Stimulated activated CD4-positive, alpha-beta T cell treated with anti-CD3 and anti-CD28 coated beads, Interleukin-15, amount 100 ng/mL, for 24 hours (primary cell): ENCODE measurements at places on chromosomes 11 and 22.

DNA sequence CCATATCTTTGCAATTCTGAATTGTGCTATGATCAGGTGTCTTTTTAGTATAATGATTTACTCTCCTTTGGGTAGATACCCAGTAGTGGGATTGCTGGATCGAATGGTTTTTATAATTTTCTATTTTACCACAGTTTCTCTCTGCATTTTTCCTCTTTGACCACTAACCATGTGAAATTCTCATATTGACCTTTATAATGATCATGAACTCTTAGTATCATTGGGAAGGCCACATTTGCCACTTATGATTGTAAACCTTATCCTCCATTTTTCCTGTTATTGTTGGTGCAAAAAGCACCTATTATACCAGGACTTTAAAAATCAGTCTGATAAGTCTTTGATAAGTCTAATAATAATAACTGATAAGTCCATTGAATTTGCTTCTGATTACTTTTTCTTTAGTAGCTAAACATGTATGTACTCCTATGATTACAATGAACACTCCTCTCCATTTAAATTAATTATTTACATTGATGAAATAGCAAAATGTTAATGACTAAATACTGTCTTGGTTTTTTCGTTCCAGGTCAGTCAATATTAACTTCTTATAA is 9.6 kb downstream of the NEAT1 start:
- no peak for DNase-seq

- no peak for DNase-seq
Measured at GRCh38 chr11:76770642-76771445, 12.3 kb upstream of the TSKU start.

DNA sequence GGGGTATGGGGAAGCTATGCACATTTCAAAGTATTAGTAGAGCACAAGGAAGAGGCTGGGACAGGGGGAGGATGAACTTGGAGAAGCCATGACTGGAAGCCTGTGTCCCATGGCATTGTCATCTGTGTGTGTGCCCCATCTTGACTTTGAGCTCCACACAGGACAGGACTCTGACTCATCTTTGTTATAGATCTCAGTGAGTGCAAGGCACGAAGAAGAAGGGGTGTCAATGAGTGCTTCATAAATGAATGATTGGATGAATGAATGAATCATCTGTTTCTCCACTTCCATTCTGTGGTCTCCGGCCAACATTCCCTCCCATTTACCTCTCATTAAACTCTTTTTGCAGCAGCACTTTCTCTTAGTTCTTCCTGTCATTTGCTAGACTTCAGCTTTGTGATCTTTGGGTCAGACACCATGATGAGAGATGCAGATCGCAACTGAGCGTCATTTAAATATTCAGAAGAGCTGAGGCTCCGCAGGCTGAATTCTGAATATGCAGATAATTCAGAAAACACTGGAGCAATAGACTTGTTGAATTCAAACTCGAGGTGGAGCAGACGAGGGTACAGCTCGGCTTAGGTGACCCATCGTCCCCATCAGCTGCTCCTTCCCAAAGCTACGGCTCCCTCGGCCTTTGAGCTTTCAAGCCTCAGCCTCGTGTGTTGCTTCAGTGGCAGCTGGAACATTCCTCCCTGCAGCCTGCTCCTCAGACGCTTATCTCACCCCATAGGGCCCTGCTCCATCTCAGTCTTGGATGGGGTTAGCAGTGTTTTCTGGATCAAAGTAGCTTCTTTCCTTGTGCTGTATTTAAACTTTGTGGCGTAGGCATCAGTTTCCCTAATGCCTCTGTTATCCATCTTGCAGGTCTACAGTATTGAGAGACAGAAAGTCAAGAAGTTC is 30.8 kb downstream of the APOL3 start:
- no peak for DNase-seq

DNA sequence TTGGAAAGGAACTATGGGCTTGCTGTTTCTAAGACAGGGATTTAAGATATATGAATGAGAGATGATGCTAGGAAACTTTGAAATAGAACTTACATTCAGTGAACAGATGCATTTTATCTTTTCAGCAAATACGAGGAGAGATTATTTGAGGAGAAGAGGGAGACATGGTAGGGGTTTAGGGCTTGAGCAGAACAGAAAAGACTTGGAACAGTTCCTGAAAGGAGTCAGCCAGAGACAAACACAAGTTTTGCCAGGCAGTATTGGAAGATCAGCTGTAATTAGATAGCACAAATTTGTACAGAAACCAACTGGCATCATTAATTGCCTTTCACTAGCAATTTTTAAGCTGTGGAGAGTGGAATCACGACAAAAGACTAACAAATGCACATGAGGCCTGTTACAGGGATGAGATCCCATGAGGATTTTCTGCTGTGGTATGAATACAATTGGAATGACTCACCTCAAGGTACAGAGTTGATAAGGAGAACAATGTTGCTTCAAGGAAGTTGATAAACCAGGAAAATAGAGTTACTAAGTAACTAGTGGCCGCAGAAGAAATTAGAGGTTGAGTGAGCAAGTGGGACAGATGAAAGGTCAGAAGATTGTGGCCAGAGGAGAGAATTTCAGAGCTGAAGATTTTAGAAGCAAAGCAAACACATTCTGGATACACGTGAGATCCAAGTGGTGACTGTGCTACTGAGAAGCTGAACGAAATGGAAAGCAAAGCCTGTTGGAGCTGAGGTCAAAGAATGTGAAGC is 67.9 kb downstream of the CYB5R2 start:
- DNase-seq: no peak

- DNase-seq: no peak
Measured at GRCh38 chr11:38824573-38824972, 2226.5 kb upstream of the RAG2 start.

- no peak for DNase-seq
Measured at GRCh38 chr11:4921796-4922195, 2.3 kb downstream of the OR51G1 start.

DNA sequence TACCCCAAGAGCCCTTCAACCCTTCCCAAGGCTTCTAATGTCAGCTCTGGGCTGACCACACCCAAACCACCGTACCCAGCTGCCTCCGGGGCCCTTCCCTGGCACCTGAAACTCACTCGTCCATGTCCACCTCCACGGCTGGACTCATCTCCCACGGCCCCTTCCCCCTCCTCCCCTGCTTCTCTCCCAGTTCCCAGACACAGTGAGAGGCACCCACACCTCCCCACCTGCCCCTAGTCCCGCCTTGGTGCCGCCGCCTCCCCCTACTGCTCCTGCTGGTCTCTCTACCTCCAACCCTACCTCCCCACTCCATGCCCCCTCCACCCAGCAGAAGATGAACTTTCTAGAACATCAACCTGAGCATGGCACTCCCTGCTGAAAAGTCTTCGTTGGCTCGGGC is 39.5 kb downstream of the ELFN2 start:
- no peak for DNase-seq

GRCh38 chr11:102653744-102654291 is 28.7 kb upstream of the MMP20 start:
- peak; percentile 3 for DNase-seq

DNA sequence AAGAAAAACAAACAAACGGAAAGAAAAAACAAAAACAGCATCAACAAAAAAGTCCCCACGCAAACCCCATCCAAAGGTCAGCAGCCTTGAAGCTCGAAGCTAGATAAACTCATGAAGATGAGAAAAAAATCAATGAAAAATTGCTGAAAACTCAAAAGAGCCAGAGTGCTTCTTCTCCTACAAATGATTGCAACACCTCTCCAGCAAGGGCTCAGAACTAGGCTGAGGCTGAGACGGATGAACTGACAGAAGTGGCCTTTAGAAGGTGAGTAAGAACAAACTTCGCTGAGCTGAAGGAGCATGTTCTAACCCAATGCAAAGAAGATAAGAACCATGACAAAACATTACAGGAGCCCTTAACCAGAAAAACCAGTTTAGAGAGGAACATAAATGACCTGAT is 18.4 kb upstream of the FTH1 start:
- DNase-seq: no peak

DNA sequence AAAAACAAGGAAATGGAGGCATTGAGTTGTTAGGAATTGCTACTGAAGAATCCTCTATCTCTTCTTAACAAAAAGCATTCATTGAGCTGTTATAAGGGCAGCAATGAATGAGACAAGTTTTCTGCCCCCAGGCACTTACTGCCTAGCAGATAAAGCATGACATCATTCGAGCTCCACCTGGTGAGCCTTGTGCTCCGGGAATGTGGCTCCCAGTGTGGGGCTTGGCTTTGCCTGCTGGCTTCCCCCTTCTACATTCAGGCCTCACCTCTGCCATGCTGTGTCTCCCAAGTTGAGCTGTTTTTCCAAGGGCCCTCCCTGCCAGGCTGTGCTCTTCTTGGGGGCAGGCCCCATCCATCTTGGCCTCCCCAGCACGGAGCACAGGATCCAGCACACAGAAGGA is 56.9 kb upstream of the EIF3D start:
- no peak for DNase-seq

DNA sequence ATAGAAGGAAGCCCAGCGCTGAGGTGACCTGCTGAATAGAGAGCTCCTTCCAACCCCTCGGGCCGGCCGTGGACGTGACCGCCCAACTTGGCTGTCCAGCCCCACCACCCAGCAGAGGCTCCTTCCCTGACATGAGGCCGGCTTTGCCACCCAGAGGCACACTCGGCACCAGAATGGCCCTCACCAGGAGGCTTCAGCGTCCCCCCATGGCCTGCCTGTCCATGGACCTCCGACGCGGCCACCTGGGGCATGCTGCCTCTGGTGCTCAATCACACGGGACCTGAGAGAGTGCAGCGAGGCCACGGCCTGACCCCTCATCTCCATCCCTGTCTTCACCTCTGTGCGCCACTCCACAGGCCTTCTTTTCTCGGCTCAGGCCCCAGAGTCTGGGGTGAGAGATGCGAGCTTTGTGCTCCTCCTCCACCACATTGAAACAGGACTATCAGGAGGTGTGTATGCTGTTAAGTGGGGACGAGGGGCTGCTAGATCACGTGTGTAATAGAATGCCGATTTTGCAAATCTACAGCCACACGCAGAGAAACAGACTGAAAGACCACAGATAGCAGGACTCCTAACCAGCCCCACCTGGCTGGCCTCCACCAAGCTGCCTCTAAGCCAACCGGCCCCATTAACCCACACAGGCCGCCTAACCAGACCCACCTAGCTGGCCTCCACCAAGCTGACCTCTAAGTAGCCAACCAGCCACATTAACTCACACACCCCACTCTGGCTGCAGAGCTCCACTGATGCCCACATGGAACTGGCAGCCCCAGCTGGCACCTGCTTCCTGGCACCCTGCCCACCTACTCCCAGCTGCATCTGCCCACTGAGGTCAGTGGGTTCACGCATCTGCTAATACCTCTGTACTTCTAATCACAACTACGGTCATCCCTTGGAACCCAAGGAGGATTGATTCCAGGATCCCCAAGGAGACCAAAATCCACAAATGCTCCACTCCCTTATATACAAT is 20.7 kb downstream of the LINC01488 start:
- DNase-seq: no peak

GRCh38 chr22:42892156-42892555 is 35.1 kb upstream of the ARFGAP3 start:
- no peak for DNase-seq

GRCh38 chr11:123672568-123672967 is 18.1 kb upstream of the SCN3B start:
- no peak for DNase-seq

- DNase-seq: no peak
Measured at GRCh38 chr11:7582338-7582985, 68.7 kb downstream of the PPFIBP2 start.

DNA sequence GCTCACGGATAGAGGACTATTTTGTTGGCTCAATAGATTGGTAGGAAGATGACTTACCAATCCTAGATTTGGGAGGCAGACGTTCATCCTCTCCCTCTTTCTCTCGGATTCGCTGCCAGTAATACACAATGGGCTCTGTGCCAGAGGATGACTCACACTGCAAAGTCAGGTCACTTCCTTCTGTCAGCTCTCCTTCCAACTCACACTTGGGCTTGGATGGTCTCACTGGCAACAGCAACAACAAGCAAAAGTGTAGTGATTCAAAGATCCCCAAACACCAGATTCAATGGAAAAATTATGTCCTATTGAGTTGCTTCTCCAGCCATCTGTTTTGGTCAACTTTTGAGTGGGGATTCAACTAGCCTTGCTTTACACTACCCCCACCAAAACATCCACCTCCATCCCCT is 21.7 kb upstream of the HSPA8 start:
- peak; percentile 80 for DNase-seq

- DNase-seq: peak; percentile 44
Measured at GRCh38 chr22:37824674-37825641, 1.8 kb downstream of the GALR3 start.

- no peak for DNase-seq
Measured at GRCh38 chr22:19664406-19664805, 49.9 kb upstream of the SEPTIN5 start.

DNA sequence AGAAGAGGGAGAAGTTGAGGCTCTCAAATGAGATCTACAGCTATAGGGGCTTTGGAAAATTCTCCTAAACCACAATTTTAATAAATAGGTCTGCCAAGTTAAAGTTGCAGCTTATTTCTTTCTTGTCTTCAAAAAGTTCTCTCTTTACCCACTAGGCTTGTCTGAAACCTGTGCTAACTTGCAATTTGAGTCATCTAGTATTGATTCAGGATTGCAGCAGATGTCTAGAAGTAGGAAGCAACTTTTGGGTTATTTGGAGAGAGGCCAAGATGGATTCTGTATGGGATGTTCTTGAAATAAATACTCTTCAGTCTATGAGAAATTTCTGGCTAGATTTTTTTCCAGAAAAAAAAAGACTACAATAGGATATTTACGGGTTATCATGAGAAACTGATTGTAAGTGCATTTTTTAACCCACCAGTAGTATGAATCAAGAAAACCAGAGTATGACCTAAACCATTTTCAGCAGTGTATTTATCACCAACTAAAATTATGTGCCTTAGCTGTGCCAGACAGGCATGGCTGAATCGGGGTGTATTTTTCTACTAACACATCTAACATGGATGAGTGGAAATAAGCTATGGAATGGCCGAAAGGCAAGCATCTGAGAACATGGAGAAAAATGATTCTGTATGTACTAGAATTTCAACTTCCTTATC is 4.9 kb upstream of the RAB38 start:
- DNase-seq: no peak

- peak; percentile 25 for DNase-seq
Measured at GRCh38 chr22:23179381-23180299, 669 bp upstream of the BCR start.

DNA sequence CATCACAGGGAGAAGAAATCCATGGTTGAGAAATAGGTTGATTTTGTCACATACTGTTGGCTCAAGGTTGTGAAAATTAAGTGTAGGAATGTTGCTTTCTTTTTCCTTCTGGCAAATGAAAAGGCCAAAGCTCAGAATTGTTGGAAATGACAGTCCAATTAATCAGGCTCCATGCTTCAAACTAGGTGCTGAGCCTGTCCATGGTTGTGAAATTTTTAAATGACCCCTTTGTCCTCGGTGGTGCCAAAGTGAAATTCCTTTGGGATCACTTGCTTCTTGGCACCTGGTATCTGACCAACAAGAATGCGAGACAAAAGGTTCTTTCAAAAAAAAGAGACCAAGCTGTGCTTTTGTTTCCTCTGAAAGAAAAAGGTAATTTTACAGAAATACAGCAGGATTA is 451.9 kb downstream of the ETS1 start:
- DNase-seq: no peak
